K562 (cell line): ENCODE measurements at places on chromosomes 5 and 9. TPM values are rescaled to one million over a fixed set of nuclear protein-coding genes. Genes with fewer than 3 reads are reported as not detected.
A peak's percentile ranks its signal among the peaks of the same experiment; 100 is the strongest.

DNA sequence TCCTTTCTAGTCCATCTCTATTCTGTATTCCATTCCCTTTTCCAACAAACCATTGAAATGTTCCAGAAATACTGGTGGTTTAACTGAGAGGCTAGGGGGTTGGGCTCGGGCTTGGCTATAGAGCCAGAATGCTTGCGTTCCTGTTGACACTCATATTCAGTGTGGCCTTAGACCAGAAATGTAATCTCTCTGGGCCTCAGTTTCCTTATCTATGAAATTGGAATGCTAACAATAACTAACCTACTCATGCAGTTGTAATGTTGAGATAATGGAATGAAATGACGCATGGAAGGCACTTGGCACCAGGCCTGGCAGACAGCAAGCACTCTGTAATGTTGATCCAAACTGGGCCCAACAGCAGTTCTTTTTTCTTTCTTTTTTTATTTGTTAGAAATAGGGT is 26.8 kb downstream of the JADE2 start:
- no peak for DNase-seq

GRCh38 chr5:77607324-77607723 is 31.2 kb downstream of the OTP start:
- DNase-seq = peak; percentile 11

DNA sequence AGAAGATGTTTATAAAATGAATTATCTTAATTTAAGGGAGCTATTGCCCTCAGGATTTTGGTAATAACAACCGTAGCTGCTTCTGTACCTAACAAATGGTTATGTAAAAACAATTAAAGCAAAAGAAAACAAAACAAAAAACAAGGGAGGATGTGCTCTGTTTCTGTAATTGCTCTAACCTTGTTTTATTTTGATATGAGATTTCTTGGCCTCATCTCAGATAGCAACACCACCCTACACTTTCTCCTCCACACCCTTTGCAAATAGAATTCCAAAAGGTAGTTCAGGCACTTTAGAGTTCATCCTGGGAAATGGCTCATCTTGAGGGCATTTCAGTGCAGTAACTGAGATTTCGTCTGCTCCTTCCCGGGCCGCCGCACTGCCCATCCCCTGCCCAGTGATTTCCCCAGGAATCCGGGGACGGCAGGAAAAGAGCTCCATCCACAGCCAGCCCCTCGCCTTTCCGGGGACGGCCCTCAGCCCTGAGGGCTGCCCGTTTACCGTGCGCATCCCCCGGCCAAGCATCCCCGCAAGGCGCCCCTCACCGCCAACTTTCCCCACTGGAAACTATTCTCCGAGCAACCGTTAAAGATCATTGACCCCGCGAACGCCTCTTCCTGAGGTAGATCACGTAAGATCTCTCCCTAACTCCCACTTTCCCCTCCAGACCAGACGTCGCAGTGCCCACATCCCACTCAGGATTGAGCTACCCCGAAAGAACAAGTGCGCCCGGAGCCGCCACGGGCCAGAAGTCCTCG is 1.2 kb downstream of the FNBP1 start:
- DNase-seq = no peak

DNA sequence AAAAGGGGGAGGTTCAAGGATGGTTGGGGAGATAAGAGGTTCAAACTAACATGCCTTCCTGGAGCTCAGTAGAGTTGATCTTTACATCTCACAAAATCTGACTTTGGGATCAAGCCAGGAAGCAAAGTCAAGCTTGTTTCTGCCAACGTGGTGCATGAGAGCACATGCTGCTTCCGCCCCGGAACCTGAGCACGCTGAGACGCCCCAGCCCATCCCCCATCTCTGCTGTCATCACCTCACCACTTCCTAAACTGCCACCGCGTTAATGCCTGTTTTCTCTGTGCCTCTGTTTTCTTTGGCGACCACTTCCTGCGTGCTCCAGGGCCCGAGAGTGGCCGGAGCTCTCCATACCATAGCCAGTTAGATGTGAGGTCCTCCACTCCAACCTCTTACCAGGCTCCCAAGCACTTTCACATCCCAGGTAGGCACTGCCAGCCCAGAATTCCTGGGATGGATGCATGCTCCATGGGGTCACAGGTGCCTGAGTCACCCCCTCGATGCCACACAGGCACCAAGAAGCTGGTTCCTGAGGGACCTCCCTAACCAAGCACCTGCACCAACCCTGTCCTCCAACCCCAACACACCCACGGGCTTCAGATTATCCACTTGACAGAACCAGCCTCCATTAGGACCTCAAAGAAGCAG is 31.2 kb upstream of the AFAP1L1 start:
- DNase-seq = no peak

DNA sequence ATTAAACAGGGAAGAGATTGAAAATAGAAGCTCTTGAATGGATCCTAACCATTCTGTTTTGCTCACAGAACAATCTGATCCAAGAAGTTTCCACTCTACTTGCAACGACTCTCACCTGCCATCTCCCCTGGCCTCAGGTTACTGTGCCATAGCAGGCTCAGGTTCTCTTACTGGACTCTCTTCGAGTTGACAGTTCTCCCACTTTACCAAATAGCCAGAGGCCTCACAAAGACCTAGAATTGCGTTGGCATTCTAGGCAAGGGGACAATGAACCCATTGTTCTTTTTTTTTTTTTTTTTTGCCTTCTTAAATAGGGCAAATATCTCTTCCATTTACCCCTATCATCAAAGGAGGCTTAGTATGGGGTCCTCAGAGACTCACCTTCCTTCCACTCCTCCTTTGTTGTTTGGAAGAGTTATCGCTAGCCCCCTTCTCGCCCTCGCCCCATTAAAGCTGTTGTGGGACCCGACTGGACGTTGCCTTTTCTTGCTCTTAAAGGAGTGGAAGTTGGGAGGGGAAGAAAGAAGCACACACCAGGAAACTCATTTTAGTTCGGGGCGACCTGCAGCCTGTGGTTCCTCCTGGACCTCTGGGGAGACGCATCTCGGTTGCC is 688 bp upstream of the PLPPR1 start:
- no peak for DNase-seq

DNA sequence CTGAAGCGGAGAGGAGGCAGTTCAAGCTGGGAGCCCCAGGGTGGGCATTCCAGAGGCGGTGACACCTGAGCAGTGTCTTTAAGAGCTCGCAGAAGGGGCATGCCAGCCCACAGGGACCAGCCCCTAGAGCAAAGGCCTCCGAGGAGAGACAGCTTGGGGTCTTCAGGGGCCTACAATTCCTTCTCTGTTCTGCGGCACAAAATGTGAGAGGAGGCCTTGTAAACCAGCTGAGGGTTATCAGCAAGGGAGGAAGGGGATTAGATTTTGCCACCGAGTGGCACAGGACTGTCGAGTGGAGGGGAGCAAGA is 505 bp upstream of the SIGMAR1 start:
- DNase-seq = no peak

DNA sequence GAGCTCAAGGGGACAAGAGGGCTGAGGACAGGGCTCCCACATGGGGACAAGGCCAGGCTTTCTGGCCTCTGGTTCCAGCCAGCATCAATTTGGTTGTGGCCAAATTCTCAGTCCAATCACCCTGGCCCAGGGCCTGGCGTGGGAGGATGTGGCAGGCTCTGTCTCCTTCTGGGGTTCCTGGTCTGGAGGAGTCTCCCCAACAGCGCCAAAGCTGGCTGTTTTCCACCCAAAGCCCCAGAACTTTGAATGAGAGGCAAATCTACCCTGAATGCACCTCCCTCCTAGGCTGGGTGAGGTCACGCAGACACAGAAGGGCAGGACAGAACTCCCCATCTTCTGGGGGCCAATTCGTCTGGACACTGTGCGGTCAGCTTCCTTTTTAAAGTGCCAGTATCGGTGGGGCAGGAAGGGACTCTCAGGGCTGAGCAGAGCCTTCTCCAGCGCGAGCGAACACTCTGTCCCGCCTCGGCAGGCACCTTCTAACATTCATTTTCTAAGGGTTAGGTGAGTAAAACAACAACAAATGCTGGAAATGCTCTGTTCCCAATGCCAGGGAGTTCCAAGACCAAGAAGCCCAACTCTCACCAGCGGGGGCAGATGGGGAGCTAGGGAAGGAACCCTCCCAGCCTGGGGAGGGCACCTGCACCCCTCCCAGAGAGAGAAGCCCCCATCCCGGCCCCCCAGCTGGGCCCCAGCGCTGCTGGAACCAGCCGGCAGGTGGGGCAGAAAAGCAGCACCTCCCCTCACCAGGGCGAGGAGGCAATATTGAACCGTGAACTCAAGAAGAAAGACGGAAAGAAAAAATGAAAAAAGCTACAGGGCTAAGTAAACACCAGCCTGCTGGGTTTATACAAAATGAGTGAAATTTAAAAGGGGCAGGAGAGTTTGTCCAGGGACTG is 3.7 kb upstream of the DPM2 start:
- peak; percentile 43 for DNase-seq

DNA sequence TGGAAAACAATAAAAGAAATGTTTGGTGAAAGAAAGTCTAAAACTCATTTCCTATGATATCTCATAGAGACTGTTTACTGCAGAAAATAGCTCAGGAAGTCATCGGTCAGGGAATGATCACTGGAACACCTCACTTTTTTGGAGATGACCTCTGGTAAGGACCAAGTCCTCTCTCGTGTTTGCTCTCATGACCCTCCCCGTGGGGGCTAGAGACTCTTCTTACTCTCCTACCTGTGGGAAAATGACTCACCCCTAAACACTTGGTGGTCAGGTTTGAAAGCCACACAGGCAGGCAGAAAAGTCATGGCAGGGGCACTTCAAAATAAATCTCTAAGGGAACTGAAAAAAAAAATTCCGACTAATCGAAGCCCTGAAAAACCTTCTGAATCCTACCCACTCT is 48.2 kb downstream of the FAM240B start:
- no peak for DNase-seq

DNA sequence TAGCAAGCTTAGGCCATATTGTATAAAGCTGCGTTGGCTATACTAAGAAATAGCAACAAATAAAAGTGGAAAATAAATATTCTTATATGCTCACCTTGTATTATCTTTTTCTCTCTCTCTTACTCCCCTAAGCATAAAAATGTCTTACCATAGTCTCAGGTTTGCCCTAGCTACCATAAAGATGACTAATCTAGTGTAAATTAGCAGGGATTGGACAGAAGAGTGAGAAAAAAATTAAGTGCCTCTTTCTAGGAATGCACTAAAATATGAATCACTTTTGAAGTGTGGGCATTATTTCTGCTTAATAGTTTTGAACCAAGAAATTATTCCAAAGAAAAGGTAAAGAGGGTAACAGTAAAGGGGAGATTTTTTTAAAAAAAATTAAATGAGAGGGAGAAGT is 201.3 kb downstream of the HINT1 start:
- DNase-seq = no peak

GRCh38 chr5:59798862-59799667 is 94.5 kb downstream of the PDE4D start:
- no peak for DNase-seq

DNA sequence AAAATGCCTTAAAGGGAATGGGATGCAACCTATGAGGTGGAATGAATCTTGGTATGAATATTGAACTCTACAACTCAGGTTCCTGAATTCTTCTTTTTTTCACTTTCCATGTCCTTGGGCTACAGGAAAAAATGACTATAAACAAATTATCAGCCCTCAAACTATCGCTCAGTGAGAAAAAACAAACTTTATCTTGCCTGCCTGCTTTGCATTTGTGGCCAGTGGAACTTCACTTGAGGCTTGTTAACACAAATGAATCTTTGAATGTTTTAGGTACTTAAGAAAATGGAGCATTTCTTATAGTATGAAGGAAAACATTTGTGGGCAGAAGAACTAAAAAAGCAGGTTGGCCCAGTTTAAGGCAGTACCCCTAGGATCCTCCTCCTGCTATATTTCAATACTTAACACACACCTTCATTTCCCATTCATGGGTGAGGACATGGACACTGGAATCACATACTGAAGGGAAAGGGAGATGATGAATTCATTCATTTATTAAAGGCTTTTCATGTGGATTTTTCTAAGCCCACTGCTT is 34.1 kb downstream of the ELOVL7 start:
- no peak for DNase-seq

DNA sequence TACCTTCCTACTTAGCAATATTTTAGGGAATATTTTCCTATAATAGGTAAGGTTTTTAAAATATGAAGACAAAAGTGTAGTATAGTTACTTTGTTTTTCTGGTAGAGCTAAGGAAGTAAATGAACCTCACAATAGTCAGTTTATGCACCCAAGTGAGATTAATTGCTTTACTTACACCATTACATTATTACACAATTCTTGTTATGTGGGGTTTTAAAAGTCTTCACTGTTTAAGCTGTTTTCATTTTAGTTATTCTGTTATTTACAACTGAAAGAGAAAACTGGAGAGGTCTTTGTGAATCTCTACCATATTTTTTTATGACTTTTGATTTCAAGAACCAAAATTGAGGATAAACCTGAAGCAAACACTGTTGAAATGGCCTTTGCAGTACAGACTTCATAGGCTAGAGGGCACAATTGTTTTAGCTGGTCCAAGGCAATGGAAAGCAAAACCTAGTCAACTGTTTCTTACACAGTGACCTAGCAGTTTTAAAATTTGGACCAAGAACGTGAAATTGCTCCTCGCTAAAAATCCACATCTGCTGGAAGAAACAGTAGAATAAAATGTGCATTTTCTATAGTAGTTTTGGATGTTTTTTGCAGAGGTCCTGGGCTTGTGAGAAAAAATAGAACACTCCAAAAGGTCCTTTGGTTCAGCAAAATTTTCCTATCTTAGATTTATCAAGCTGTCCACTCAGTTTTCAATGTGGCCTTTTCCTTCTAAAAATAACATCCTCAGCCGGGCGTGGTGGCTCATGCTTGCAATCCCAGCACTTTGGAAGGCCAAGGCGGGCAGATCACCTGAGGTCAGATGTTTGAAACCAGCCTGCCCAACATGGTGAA is 66.4 kb upstream of the FER start:
- peak; percentile 81 for DNase-seq

The SLC34A1 gene
- not detected in 2 replicates for total RNA-seq

The LURAP1L gene
- total RNA-seq = not detected in 2 replicates
